ENCODE measurements at places on chromosomes 4 and X. TPM values are rescaled to one million over a fixed set of nuclear protein-coding genes. Genes with fewer than 3 reads are reported as not detected.

- no peak for DNase-seq
Measured at GRCh38 chr4:147938496-147938895, 206.6 kb downstream of the ARHGAP10 start.

DNA sequence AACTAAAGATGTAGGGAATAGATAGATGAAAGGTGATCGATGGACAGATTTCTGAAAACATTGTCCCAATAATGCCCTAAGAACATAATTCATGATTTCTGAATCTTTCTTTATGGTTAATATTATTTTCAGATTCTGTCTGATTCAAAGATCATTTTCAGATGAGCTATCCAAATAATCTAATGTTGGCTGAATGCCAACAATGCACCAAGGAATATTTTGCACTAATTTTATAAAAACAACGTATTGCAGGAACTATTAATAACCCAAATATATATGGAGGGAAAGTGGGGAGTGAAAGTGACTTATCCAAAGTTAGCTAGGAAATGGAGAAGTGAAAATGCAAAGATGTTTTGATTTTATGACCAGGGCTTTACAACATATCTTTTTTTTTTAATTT is 1675.5 kb downstream of the STIM2 start:
- no peak for DNase-seq

The NPY5R gene
- total RNA-seq: not detected

The ADGRL3 gene
- 1.0 TPM for total RNA-seq

GRCh38 chrX:19350941-19351384 is 7.2 kb downstream of the PDHA1 start:
- no peak for DNase-seq

DNA sequence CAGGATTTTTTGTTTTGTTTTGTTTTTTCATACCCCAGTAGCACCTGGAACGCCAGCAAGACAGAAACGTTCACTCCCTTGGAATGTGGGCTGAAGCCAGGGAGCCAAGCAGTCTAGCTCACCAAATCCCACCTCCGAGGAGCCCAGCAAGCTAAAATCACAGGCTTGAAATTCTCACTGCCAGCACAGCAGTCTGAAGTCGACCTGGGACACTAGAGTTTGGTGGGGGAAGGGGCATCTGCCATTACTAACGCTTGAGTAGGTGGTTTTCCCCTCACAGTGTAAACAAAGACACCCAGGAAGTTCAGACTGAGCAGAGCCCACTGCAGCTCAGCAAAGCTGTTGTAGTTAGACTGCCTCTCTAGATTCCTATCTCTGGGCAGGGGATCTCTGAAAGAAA is 99.6 kb upstream of the FGF16 start:
- no peak for DNase-seq
